ENCODE measurements at places on chromosomes 11 and 22. TPM values are rescaled to one million over a fixed set of nuclear protein-coding genes. Genes with fewer than 3 reads are reported as not detected.

The PRSS23 gene
- 5.0 TPM for total RNA-seq

DNA sequence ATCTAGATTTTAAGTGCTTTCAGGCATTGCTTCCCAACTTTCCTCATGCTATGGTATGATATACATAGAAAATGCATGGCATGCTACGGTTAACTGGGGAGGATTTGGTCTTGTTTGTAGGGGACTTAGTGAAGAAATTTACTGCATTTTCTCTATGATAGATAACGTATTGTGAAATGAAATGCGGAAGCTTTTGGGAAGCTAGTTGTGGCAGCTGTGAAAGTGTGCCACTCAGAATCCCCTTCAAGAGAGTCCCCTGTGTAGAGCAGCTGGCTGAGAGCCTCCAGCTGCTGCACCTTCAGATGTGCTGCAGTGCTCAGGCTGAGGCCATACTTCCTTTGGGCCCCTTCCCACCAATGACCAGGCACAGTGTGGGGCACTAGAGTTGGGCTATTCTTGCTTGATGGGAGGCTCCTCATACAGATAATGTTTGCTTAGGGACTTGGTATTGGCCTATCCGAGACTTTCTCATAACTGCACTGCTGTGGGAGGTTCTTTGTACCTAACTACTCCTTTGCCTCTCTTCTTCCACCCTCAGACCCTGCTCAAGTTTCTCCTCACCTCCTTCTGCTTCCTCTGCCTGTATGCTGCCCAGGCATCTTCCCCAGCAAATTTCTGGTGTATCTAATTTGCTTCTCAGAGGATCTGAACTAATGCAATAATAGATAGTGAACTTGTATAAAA is 67.3 kb downstream of the HIPK3 start:
- DNase-seq: no peak

DNA sequence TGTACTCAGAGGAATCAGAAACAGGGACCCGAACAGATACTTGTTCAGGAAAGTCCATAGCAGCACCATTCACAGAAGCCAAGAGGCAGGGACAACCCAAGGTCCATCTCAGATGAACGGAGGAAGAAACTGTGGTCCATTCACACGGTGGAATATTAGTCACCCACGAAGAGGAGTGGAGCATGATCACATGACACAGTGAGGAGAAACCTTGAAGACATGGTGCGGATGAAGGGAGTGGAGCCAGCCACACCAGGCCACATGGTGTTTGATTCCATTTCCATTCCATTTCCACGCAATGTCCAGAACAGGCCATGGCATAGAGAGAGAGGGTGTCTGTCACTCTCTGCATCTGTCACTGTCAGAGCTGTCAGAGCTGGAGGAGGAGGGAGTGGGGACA is 30.7 kb downstream of the NADSYN1 start:
- no peak for DNase-seq

The TIRAP gene
- 4.5 TPM for total RNA-seq

GRCh38 chr11:124672536-124673215 is 863 bp downstream of the SIAE start:
- no peak for DNase-seq

The HMOX1 gene
- 25.7 TPM for total RNA-seq

DNA sequence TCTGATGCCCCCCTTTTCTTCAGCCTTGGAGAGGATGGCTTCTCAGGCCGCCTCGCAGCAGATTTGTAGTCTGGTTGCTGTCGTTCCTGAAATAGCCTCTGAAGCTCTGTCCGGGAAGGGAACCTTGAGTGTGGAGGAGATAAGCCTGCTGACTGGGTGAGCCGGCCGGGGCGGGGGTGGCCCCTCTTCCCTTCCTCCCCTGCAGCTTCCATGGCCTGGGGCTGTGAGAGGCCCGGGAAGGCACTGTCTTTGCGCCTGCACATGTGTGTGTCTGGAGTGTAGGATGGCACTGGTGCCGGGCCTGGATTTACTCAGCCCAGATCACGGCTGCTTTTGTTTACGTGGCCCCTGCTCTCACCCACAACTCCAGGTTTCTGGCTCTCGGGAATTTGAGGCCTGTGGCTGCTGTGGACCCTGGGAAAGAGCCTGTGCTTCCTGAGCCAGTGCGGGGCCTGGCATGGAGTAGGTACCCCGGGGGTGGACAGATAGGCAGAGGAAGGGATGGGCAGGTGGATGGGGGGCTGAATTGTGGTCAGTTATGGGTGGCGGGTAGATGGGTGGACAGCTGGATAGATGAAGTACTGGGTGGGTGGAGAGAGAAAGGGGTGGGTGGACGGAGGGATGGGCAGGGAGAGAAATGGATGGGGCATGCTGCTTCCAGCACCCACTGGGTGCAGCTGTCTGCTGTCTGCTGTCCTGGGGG is 16.6 kb downstream of the KCNQ1 start:
- no peak for DNase-seq

DNA sequence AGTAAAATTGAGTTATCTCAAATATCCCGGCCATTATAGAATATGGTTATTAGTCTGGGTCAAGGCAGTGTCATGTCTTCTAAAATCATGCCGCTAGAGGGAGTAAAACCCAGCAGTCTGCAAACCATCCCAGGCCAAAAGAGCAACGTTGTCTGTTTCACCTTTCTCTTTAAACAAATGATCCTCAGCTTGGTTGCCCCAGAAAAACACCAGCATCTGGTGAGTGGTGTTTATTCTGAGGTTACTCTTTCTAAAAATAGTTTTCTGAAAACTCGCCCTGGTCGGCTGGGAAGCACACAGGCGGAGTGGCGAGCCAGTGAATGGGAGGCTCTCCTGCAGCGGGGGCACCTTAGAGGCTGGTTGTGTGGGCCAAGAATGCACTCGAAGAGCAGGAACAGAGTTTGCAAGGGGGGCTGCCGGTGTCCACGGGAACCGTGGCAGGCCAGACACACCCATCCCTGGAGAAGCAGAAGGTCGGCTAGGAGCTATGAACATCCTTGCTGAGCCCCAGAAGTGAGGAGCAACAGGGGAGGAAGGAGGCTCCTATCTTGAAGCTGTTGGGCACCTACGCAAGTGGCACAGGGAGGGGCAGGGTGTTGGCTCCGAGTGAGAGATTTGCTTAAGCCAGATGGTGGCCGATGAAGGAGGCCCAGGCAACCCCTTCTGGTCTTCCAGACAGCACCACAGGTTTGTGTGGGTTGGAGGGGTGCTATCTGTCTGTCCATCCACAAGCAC is 297.1 kb downstream of the ETS1 start:
- DNase-seq: peak; percentile 60

The NPAS4 gene
- total RNA-seq: 0.88 TPM

DNA sequence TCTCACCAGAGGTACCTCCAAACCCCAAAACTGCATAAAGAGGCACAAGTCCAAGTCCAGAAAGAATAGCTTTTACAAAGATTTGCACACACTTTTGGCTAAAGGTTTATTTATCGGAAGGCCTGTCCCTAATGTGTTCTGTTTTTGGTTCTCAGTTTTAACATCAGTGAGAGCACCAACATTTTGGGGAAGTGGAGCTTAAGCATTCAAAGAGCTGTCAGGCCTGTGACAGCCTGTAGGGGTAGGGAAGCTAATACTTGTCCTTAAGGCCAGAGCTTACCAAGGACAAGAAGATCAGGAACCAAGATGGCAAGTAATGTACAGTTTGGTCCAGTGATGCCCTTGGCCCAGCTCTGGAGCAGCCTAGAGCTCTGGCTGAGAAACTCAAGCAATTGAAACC is 38.9 kb upstream of the SCUBE2 start:
- no peak for DNase-seq

The TSPAN32 gene
- not detected for total RNA-seq

DNA sequence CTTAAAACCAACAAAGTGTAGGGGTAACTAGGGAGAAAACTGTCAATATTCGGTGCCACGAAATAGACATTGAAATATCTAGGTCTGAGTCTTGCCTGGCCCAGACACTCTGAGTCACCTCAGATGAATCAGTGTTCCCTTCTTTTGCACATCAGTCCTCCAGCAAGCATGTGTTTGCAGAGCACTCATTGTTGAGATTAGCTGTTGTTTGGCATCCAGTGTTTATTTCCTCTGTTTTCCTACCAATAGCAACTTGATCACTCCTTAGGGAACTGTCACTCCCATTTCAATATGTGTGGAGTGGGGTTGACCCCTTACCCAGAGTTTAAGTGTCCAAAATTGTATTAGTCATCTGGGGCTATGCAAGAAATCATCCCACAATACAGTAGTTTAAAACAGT is 4.7 kb upstream of the ASCC2 start:
- no peak for DNase-seq

GRCh38 chr11:87459351-87459750 is 421.6 kb downstream of the TMEM135 start:
- DNase-seq: no peak

GRCh38 chr11:12990162-12990480 is 19.0 kb upstream of the RASSF10 start:
- DNase-seq: no peak

GRCh38 chr22:46538814-46539160 is 1.4 kb upstream of the CELSR1 start:
- no peak for DNase-seq

GRCh38 chr22:17095538-17095937 is 10.7 kb downstream of the IL17RA start:
- no peak for DNase-seq

The ART5 gene
- 7.2 TPM for total RNA-seq
